Endodermal cell (in vitro differentiated cells): ENCODE measurements at places on chromosomes 13 and 19.
A peak's percentile ranks its signal among the peaks of the same experiment; 100 is the strongest.

DNA sequence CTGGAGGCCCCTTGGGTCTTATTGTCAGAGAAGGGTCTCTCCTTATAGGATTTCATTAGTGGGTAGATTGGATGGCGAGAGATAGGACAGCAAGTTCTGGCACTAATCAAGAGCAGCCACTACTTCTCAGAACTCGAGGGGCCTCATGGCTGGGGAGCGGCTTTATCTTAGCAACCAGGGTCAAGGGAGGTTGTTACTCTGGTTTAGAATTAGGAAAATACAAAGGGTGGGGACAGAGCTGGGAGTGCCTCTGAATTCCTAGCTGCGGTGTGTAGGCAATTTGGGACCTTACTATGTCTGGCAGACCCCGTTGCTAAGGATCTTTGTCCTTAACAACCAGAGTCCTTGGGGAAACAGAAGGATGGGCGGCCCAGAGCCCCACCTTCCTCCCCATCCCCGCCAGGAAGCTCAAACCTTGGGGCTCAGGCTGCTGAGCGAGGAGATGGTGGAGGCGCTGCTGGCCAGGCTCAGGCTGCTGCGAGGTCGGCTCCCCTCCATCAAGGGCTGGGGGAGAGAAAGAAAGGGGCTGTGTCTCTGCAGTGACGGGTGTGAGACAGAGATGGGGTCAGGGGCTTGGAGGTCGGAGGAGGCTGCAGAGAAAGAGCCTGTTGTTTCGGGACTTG lies 1.2 kb downstream of the PLEKHA4 start:
- DNase-seq: no peak

DNA sequence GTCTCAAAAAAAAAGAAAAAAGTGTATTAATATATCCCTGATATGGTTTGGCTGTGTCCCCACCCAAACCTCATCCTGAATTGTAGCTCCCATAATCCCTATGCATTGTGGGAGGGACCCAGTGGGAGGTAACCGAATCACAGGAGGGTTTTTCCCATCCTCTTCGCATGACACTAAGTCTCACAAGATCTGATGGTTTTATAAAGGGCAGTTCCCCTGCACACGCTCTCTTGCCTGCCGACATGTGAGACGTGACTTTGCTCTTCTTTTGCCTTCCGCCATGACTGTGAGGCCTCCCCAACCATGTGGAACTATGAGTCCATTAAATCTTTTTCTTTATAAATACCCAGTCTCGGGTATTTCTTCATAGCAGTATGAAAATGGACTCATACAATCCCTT lies 17.7 kb downstream of the STK24 start:
- DNase-seq: no peak

- no peak for DNase-seq
Observed at GRCh38 chr19:8648240-8648639, 17.8 kb downstream of the NFILZ start.

GRCh38 chr13:40115426-40115825 lies 460.0 kb downstream of the COG6 start:
- no peak for DNase-seq

- peak; percentile 31 for DNase-seq
Observed at GRCh38 chr13:113564331-113565023, 20.1 kb upstream of the TFDP1 start.

DNA sequence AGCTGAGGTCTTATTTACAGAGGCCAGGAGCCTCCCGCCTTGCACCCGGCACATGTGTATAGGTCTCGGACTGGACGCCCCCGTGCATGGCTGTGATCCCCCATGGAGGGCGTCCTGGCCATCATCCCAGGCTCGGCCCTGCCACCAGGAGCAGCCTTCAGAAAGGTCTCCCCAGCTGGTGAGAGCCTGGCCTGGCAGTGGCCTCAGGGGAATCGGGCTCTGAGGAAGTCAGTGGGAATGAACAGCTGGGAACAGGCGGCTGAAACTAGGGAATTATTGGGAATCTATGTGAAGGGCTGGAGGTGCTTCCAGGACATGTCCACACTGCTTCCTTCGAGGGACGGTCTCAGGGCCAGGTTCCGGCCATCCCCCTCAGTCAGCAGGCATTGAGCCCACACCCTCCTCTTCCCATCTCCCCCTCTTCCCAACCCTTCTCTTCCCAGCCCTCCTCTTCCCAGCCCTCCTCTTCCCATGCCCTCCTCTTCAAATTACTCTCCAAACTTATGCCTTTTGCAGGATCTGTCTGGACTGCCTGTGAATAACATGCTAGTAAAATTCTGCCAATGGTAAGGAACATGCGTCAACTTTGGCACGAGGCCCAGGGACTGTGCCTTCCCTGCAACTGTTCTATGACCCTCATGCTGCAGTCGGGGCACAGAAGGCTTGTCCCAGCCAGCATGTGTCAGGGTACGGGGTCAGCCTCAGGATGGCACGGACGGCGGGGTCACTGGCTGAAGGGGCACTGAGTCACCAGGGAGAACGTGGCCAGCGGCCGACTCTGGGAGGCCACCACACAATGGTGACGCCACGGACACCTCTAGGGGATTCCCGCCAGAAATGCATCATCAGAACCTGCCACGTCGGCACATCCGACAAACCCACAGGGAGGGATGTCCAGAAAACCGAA lies 24.2 kb upstream of the C13orf46 start:
- no peak for DNase-seq

DNA sequence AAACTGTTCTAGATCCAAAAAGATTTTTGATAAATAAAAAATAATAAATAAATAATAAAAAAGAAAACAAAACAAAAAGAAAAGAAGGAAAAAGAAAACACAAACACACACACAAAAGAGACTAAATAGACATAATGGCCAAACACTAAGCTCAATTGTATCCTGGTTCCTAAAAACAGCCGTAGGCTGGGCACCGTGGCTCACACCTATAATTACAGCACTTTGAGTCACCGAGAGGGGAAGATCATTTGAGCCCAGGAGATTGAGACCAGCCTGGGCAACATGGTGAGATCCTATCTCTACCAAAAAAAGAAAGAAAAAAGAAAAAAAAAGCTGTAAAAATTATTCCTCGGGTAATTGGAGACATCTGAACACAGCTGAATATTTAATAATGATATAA lies 8.9 kb downstream of the ETHE1 start:
- no peak for DNase-seq

DNA sequence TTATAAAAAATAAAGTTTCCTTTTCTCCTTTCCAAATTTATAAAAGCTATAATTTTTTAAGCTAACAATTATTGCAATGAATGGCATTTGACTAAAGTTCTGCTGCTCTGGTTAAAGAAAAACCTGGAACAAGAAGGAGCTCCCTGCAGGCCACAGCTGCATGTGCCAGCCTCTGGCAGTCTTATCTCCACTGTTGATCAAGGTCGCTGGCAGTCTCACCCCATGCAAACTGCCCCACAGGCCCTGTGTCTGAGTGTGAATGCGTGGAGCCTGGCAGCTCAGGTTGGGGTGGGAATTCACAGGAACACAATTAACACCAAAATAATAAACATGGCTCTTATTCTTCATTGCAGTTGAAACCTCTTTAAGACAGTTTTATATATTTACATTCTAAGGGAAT lies 30.2 kb upstream of the FREM2 start:
- no peak for DNase-seq

GRCh38 chr13:77544355-77544754 lies 8.8 kb downstream of the SCEL start:
- DNase-seq: no peak

- DNase-seq: peak; percentile 52
Observed at GRCh38 chr13:96967248-96967745, 27.0 kb downstream of the OXGR1 start.

DNA sequence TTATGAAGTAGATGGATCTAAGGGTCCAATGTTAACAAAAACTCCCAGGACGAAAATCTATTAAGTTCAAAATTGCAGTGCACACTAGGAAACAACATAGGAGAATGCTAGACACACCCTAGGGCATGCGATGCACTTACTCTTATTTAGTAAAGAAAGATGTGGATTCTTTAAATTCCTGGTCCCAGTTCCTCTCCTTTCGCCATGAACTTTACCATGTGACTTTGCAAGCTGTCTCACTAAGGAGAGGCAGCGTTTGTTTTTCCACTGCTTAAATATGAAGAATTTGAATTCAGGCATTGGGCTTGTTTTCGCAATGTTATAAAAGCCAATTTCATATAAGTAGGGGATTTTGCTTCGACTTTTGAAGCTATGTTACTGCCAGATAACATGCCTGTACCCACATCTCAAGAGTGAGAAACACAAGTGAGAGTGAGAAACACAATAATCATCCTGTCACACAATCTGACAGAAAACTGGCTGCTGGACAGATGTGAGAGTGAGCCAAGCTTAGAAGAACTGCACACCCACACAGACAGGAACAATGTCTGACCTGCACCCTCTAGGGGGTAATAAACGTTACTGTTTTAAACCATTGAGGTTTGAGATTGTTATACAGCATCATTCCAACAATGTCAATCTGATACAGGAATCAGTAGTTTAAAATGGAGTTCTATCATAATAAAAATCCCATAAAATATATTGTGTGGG lies 1308.4 kb downstream of the SLITRK5 start:
- DNase-seq: no peak

- no peak for DNase-seq
Observed at GRCh38 chr19:41740415-41741243, 14.7 kb upstream of the CEACAM6 start.

- DNase-seq: no peak
Observed at GRCh38 chr13:29886446-29886845, 36.0 kb upstream of the UBL3 start.

DNA sequence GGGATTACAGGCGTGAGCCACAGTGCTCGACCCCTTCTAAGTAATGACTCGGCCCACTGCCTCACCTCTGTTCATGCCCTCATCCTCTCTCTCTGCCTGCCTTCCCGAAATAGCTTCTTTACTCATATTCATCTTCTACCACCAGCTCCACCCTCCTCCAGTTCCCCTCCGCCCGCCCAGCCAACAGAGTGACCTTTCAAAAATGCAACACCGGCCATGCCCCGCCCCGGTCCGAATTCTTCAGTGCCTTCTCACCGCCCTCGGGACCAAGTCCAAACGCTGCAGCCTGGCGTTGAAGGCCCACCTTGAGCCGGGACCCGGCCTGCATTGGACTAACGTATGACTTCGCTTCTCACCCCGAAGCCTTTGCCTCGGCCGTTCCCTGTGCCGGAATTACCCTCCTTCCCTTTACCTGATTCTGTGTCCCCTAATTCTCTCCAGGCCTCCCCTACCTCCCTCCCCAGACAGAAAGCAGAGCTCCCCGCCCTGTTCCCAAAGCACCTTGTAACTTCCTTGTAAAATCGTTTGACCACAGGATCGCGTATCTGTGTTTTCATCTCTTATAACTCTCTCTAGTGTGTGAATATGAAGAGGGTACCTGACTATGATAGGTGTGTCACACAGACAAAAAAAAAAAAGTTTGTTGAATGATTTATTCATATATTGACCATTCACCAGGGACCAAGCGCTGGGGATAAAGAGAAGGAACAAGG lies 8.1 kb upstream of the MUC16 start:
- no peak for DNase-seq

- no peak for DNase-seq
Observed at GRCh38 chr19:6023085-6023682, 45.2 kb upstream of the RANBP3 start.

GRCh38 chr19:9644472-9644871 lies 23.4 kb upstream of the ZNF561 start:
- no peak for DNase-seq

GRCh38 chr13:27621366-27622101 lies at the start of gene POLR1D:
POLR1D (plus strand) TSS chr13:27621892; CDS start chr13:27621984, 92 bp downstream.
- peak; percentile 93 for DNase-seq

- no peak for DNase-seq
Observed at GRCh38 chr13:101511161-101511560, 58.7 kb downstream of the ITGBL1 start.

GRCh38 chr13:66574606-66575005 lies 655.5 kb downstream of the PCDH9 start:
- DNase-seq: no peak

DNA sequence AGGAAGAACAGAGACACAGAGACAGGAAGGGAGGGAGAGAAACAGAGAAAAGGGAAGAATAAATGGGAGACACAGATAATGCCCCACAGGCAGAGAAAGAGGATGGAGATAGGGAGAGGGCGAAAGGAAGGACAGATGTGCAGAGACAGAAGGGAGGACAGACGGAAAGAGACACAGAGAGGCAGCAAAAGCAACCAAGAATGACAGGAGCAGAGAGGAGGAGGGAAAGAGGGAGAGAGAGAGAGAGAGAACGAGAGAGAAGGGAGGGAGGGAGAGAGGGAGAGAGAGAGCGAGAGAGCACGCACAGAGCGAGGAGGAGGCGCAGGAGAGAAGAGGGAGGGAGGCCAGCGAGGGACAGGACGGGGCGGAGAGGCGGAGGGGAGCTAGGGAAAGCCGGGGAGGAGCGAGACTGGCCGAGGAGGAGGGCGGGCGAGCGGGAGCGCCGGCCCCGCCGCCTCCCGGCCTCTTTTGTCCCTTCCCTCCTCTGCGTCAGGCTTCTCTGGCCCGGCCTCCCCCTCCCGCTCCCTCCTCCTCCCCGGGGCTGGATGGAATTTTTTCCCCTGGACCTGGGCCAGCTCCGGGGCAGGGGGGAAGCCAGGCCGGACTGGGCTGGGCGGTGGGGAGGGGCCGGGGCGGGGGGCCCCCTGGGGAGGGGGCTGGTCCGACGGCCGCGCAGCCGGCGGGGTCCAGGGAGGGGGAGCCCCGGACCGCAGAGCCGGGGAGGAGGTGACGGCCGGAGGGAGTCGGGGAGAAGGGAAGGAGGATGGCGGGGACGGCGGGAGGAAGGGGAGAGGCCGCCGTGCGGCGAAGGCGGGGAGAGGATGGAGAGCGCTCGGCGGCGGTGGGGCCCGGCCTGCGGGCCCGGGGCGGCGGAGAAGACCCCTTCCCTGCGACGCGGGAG lies 4.2 kb upstream of the SPACA6 start:
- DNase-seq: peak; percentile 95

GRCh38 chr13:113427562-113428468 lies 25.5 kb downstream of the ADPRHL1 start:
- peak; percentile 43 for DNase-seq

DNA sequence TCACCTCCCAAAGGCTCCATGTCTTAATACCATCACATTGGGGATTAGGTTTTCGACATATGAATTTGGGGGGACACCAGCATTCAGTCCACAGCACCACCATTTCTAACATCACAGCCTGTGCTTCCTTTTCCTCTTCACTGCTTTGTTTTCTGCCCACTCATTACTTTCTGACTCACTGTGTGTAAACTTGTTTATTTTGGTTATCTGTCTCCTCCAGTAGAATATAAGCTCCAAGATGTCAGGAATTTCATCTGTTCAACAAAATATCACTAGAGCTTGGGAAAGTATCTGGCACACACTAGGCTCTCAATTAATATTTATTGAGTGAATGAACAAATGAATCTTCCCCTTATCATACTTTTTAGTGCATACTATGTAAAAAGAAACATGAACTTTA lies 152.0 kb downstream of the NUFIP1 start:
- no peak for DNase-seq
